Lower leg skin (tissue), 4 donors: ENCODE measurements at places on chromosomes 13 and 19.

GRCh38 chr13:35143123-35143522, 201.1 kb downstream of the NBEA start:
- no peak for DNase-seq

DNA sequence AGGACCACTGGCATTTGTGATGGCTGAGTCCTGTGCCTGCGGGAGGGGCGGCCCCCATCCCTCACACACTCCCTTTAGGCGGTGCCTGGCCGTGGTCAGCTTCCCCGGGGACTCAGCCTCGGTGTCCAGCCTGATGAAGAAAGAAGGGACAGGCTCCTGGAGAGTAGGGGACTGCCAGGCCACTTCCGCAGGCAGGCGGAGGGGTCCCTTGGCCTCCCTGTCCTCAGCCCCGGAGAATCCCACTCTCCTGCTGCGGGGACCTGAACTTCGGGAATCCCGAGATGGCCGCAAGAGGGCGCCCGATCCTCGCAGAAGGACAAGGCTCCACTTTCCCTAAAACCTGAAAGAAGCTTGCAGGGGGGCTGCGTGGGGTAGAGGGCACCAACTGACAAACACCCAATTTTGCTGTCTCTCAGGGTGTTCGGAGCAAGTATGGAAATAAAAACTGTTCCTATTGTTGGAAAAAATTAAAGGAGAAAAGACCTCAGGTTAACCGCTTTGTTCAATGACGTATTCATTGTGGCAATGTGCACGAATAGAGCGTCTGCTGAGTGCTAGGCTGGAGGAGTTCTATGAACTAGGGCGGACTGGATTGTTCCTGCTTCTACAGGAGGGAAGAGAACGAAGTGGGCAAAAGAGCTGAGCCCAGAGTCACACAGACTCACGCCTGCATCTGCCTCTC, 297.3 kb downstream of the ZNF536 start:
- peak; percentile 39 for DNase-seq

DNA sequence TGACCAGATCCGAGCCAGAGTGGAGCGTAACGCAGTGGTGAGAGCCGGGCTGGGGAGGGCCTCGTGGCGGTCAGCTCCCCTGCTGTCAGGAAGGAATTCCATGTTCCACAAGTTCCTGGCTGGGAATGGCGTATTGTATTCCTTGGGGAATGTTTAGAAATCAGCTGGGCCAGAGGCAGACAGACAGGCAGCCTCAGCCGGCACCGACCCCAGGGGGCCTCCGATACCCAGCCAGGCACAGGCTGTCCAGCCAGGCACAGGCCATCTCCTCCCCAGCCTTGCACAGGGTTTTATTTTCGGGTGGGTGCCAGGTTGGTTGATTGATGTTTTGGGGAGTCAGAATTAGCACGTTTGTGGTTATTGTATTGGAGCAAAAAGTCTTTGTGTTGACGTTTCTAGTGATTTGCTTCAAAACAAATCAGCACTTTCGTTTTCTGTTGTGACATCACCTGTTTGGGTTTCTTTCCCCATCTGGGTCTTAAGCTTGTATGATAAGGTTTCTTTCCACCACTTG, 126.6 kb upstream of the MCF2L start:
- DNase-seq: no peak

DNA sequence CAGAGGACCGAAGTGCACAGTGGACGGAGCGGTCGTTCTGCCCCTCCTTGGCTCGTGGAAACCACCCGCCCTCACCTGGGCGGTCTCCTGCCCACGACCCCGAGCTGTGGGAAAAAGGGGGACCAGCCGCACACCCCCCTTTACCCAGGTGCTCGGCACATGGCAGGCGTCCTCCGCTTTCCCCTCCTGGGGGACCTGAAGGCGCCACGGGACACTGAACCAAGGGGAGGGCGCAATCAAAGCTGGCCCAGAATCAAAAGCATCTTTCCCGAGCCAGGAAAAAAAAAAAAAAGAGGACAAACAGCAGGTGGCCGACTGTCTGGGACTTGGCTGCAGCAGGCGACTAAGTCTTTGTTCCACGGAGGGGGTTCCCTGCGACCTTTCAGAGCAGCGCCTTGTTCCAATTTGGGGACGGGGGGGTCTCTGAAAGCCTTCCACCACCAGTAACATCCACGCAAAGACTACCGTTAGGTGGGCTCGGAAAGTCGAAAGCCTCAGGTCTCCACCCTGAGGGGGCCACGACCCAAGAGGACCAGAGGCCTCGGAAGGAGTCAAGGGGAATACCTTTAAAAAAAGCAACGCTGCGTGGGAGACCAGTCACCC, 1.1 kb downstream of the MBD3 start:
- DNase-seq: no peak

DNA sequence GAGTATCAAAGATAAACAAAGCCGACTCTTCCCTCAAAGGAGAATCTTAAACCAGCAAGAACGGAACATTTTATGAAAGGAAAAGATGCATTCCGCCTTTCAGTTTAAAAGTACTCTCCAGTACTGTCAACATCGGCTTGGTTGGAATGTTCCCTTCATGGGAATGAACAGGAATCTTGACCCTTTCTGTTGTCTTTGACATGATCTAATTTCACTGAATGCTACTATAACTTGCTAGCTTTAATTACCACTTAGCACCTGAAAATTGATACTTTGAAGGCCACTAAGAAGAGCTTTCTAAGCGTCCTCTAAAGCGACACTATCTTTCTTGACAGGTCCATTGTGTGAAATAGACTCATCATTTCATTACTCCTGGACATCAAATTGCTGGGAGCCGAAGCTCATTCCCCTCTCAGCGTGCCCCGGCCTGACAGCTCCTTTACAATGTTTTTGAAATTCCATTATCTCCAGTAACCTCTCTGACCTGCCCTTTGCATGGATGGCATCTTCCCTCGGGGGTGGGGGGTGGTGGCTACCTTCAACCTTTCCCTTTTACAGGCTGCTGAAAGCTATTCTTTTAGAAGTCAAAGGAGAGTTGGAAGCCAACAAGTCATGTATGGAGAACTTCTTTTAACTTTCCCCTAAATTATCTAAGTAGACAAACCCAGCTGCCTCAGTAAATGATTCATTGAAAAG, 67.9 kb downstream of the EFNB2 start:
- no peak for DNase-seq
